ENCODE measurements at places on chromosomes 3 and 15. TPM values are rescaled to one million over a fixed set of nuclear protein-coding genes. Genes with fewer than 3 reads are reported as not detected.
A peak's percentile ranks its signal among the peaks of the same experiment; 100 is the strongest.

Gene CHL1
- total RNA-seq, result not detected

Gene FOXL2
- not detected for total RNA-seq

Gene HCN4
- total RNA-seq, result not detected

Gene DUOXA1
- not detected for total RNA-seq

Gene ZNF80
- 0.65 TPM for total RNA-seq

Gene ZNF860
- not detected for total RNA-seq

Gene CKMT1A
- not detected for total RNA-seq

Gene ULK4
- 21.2 TPM for total RNA-seq

Gene ARHGEF3
- total RNA-seq, result 79.6 TPM

Gene ILDR1
- not detected for total RNA-seq

Gene MYZAP
- total RNA-seq, result 1.1 TPM

Gene CDCP1
- total RNA-seq, result 0.22 TPM

Gene A4GNT
- total RNA-seq, result not detected

Gene C3orf52
- total RNA-seq, result 1.9 TPM

Gene ATP13A5
- not detected for total RNA-seq

GRCh38 chr3:99862208-99862607 lies 44.5 kb downstream of the CMSS1 start:
- no peak for DNase-seq

DNA sequence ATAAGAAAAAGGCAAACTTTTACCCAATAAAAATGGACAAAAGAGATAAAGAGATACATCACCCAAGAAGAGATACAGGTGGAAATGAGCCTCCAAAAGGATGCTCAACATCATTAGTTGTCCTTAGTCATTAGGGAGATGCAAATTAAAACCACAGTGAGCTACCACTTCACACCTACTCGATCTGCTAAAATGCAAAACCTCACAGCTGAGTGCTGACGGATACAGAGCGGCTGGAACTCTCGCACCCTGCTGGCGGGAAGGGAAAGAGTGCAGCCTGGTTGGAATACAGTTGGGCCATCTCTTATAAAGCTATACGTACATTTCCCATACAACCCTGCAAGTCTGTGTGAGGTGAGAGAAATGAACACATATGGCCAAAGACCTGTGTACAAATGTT lies 78.5 kb upstream of the PRR20G start:
- no peak for DNase-seq

- DNase-seq, result peak; percentile 11
Observed at GRCh38 chr15:80693682-80694610, 1.2 kb upstream of the ABHD17C start.

- DNase-seq, result no peak
Observed at GRCh38 chr15:33834892-33835743, 133.2 kb upstream of the CHRM5 start.

DNA sequence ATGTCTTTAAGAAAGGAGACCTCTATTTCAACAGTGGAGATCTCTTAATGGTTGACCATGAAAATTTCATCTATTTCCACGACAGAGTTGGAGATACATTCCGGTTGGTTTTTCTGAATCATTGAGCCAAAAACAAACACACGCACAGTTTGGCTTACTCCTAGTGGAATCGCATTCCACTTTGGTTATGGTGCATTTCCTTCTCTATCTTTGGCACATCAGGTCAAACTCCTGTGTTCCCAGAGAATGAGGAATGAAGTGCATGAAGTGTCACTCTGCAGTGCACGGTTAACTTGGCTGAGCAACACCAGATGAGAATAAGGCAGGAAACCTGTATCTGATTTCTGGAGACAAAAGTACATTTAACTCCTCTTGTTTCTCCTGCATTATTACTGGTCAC lies 38.5 kb downstream of the HDC start:
- DNase-seq, result no peak

GRCh38 chr15:70451821-70452653 lies 311.3 kb downstream of the UACA start:
- DNase-seq, result no peak

- DNase-seq, result no peak
Observed at GRCh38 chr3:141126661-141127343, 75.7 kb downstream of the SPSB4 start.

GRCh38 chr15:74780523-74781430 lies 1.1 kb upstream of the CSK start:
- no peak for DNase-seq

- no peak for DNase-seq
Observed at GRCh38 chr3:138842483-138843188, 7.9 kb upstream of the PIK3CB start.

GRCh38 chr3:45487508-45487907 lies 99.1 kb downstream of the LARS2 start:
- no peak for DNase-seq

DNA sequence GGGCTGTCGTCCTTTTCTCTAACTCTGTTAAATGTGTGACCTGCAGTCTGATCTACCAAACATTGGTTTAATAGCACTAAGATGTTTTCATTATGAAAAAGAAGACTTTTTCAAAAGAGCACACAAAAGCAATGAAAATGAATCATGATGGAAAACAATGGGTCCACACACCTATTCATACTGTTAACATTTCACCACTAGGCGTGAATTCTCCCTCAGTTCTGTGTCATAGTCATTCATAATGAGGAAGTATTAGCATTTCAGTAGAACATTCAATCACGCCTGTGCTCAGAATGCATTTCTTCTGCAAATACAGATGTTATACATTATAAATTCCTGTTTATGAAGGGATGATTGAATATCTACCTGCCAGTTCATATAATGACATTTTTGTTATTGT lies 35.9 kb downstream of the EIF4E3 start:
- no peak for DNase-seq

- DNase-seq, result no peak
Observed at GRCh38 chr15:83178869-83179325, 28.7 kb downstream of the HDGFL3 start.

GRCh38 chr3:187677604-187678003 lies 7.4 kb upstream of the SST start:
- no peak for DNase-seq

- no peak for DNase-seq
Observed at GRCh38 chr15:39781967-39782302, 706 bp downstream of the FSIP1 start.

DNA sequence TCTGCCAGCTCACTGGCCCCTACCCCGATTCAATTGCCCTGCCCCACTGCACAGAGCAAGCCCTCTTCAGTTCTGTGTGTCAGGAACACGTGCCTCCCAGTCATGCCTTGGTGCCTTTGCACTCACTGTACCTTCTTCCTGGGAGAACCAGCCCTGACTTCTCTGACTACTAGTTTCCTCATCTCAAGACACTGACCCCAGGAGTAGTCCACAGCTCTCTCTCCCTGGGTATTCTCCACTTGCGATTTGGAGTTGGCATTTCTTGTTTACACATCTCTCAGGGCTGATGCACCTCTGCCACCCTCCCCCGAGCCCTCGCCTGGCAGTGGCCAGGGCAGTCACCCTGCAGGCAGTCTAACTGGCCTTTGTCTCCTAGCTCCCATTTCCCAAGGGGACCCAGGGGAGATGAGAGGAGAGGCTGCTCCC lies 5.7 kb downstream of the CISH start:
- no peak for DNase-seq

GRCh38 chr3:16148783-16149182 lies 25.7 kb upstream of the GALNT15 start:
- no peak for DNase-seq

GRCh38 chr15:57255751-57256341 lies 120.5 kb upstream of the CGNL1 start:
- no peak for DNase-seq

- peak; percentile 44 for DNase-seq
Observed at GRCh38 chr3:38454178-38454883, 641 bp downstream of the ACVR2B start.

DNA sequence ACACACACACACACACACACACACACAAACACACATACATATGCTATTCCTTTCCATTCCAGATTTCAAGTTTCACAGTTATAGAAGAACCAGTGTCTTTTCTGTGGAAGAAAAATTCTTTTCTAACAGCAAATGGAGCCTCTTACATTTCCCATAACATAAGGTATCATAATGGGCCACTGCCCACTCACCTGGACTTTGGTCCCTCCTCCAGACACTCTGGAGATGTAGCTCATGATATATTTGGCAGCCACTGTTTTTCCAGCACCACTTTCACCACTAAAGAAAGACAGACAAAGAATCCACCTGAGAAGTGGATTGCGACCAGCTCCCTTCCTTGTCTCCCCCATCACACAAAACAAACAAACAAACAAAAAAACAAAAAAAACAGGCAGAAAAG lies 29.8 kb downstream of the LDHAL6B start:
- no peak for DNase-seq

DNA sequence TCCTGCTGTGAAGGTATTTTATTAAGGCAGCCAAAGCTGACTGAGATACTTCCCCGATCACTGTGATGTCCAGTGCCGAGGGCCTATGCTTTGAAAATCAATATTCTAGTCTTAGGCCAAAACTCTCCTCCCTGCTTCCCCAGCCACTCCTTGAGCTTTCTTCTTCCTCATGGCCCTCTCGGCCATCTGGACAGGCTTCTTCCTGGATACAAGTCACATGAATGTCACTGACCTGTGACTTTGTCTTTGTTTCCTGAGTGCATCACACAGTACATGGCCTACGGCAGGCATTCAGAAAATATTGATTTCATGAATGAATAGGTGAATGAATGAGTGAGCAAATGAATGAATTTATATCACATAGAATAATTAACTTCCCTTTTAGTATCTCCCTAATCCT lies 24.6 kb upstream of the HES1 start:
- DNase-seq, result no peak

DNA sequence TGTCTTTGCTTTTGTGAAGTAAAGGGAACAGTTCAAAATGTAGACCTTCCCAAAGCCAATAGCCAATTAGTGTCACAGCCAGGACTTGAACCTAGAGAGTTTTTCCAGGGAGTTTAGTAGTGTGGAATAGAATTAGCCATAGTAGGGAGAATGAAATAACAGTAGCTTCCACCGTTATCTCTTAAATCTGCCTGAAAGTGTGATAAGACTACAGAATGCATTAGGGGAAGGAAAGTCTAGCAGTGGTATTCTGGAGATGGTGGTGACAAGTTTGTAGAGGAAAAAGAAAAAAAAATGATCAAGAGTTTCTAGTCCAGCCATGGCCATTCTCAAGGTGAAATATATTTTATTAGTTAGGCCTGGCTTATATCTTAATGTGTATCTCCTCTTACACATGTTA lies 13.8 kb downstream of the ATP11B start:
- DNase-seq, result no peak

- no peak for DNase-seq
Observed at GRCh38 chr15:71691458-71692417, 118.6 kb upstream of the NR2E3 start.

DNA sequence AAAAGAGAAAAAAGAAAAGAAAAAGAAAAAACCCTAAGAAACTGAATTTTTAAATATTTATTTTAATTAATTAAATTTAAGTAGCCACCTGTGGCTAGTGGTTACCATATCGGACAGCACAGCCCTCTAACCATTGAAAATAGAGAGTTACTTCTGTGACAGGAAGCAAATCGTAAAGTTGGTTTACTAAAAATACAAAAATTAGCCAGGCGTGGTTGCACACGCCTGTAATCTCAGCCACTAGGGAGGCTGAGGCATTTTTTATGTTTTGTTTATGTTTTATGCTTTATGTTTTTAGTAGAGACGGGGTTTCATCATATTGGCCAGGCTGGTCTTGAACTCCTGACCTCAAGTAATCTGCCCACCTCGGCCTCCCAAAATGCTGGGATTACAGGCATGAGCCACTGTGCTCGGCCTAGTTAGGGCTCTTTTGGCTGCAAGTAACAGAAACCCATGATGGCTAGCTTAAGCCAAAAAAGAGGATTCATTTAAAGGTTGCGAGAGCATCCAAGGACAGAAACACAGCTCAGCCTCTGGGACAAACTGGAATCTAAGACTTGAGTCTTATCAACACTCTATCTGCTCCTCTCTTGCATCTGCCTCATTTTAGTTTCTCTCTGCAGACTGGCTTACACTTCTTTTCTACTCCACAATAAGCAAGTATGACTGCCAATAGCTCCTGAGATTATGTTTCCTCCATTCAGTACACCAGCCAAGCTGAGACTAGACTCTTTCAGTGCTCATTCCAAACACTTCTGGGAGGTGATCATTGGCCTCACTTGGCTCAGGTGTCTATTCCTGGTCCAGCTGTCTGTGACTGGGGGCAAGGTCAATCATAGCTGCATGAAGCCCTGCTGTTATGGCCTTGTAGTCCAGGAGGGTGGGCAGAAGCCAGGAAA lies 6.8 kb upstream of the SKIL start:
- no peak for DNase-seq
